SK-N-DZ (cell line): ENCODE measurements at places on chromosomes 11 and 22.

GRCh38 chr11:120334894-120335462 is 1.2 kb upstream of the ARHGEF12 start:
- DNase-seq, result peak; percentile 52

GRCh38 chr11:107999759-108000455 is 8.8 kb upstream of the CUL5 start:
- DNase-seq, result peak; percentile 21

- peak; percentile 49 for DNase-seq
Observed at GRCh38 chr11:29333993-29334775, 682.6 kb downstream of the KCNA4 start.

DNA sequence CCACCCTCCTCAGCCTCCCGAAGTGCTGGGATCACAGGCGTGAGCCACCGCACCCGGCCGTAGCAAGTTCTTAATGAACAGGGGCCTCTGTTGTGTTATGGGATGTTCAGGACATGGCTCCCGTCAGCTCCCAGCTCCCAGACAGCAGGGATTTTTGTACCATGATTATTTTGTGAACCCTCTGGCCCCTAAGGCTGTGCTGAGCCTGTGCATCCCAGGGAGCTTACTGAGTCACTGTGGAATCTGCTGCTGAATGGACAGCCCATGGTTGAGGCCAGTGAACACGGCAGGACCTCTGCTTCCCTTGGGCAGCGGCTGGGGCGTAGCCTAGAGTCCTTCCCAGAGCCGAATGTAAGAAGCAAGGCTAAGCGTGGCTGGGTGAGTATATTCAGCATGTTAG is 245.2 kb downstream of the NTM start:
- no peak for DNase-seq

DNA sequence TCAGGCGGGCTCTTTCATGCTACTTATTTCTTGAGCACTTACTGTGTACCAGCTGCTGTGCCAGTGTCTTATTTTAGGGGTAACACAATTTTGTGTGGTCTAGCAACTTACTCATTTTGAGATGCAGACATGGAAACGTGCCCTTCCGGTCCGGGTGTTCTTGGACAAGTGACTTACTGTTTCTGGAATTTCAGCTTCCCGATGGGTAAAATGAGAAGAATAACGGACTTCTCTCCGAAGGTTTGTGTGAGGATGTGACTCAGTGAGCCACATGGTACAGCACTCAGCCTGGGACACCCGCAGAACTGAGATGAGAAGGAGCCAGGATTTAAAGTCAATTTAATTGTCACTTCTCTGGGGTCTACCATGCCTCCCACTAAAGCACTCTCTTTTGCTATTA is 114.5 kb upstream of the SYT13 start:
- no peak for DNase-seq

DNA sequence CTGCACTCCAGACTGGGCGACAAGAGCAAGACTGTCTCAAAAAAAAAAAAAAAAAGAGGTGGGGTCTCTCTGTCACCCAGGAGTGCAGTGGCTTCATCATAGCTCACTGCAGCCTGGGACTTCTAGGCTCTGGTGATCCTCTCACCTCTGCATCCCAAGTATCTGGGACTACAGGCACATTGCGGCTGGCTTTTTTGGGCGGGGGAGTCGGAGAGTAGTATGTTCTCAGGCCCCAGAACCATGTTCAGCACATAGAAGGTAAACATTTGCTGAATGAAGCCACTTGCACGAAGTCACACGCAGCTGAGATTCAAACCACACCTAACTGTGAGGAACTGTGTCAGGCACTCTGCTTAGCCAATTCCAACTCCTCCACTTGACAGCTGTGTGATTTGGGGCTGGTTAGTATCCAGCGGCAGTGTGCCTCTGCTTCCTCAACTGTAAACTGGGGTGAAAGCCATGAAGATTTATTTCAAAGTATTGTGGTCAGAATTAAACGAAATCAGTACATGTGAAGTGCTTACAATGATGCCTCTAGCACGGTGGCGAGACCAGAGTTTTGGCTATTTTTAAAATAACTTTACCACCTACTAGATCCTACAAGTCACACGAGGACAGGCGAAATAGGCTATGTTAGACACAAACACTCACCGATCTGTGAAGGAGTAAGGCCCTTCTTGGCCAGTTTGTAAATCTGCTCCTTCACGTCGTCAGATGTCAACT is 789 bp downstream of the RPS13 start:
- DNase-seq, result no peak

DNA sequence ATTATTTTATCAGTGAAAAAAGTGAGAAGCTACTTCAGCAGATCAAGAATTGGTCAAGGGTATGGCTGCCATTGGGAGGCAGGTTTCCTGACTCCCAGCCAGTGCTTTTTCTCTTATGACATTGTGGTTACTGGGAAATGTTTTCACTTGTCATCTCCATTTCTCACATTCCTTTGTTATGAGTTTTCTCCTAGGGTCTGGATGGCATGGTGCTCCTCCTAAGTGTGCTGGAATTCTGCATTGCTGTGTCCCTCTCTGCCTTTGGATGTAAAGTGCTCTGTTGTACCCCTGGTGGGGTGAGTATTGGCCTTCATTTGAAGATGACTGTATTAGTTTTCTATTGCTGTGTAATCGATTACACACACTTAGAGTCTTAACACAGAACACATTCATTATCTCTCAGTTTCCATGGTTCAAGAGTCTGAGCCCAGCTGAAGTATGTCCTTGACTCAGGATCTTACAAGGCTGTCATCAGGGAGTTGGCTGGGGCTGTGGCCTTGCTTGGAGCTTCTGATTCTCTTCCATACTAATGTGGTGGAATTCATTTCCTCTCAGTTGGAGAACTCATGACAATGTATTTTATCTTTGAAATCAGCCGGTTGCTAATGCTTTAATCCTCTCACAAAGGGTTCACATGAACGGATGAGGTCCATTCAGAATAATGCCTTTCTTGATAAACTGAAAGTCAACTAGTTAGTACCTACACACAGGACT is 21.0 kb upstream of the MS4A6E start:
- no peak for DNase-seq

GRCh38 chr22:39311592-39312400 is 7.6 kb downstream of the RPL3 start:
- peak; percentile 30 for DNase-seq

DNA sequence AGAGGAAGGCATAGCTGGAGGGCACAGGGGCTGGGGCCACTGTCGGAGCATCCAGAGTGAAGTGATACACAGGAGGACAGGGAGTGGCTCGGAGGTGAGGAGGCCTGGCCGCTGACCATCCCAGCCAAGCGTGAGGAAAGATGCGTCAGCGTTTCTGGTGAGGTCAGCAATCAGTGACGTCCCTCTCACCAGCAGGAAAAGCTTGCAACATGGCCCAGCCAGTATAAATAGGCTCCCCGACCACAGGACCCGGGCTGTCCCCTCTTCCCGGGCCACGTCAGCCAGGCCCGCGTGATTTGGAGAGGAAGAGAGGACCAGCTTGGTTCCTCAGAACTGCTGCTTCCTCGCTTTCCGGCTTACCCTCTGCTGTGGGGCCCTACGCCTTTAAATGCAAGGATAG is 4.2 kb upstream of the OSM start:
- DNase-seq, result no peak

GRCh38 chr11:61853698-61854169 is 25.6 kb downstream of the FADS2 start:
- no peak for DNase-seq

DNA sequence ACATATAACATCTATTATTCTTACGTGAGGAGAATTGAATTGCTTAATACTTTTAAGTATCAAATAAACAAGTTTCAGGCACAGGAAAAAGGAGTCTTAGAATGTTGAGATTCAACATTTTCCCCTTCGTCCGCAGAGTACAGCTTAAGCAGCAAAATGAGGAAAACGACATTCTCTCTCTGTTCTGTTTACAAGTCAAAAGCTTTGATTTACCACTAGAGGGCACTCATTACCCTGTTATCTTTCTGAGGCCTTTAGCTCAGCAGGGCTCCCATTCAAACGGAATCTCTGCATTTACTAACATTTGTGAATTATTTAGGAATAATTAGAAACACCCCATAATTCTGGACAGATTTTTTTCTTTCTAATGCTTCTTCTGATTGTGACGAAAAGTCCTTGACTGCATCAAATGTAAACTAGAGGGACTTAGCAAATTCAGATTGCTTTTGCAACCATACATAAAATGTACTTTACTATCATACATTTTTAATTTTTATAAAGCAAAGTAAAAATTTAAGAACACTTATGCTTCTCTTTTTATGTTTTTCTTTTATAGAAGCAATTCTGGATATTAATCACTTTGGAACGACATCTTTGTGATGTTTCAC is 75.0 kb downstream of the JRKL start:
- peak; percentile 72 for DNase-seq

- no peak for DNase-seq
Observed at GRCh38 chr11:69578167-69578566, 62.8 kb upstream of the CCND1 start.

GRCh38 chr11:75775056-75775455 is 6.5 kb downstream of the DGAT2 start:
- DNase-seq, result no peak

- DNase-seq, result peak; percentile 76
Observed at GRCh38 chr11:77187776-77188632, 60.0 kb downstream of the MYO7A start.

- no peak for DNase-seq
Observed at GRCh38 chr11:57015679-57016078, 27.0 kb downstream of the OR5AK2 start.

DNA sequence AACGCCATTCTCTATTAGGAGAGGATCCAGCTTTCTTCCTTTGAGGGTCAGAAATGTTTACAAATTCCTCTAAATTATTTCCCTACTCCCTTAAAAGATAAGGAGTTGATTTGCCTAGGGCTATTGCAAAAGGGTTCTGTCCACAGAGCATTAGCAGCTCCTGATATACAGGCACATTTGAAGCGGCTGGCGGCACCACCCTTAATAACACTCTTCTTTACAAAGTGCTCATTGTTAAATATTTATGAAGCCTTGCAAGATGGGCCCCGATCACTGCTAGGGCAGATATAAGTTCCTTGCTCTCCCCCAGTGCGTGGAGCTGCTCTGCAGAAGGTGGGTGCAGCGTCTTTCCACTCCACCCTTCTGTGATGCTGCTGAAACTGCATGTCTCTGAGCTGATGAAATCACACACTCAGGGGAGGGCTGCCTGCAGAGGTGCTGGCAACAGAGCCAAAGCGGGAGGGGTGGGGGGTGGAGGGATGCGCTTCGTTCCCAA is 116.7 kb upstream of the NTM start:
- no peak for DNase-seq
